ENCODE measurements at places on chromosomes 7 and 10.

GRCh38 chr10:97065128-97065527, 120.6 kb downstream of the SLIT1 start:
- DNase-seq: no peak

DNA sequence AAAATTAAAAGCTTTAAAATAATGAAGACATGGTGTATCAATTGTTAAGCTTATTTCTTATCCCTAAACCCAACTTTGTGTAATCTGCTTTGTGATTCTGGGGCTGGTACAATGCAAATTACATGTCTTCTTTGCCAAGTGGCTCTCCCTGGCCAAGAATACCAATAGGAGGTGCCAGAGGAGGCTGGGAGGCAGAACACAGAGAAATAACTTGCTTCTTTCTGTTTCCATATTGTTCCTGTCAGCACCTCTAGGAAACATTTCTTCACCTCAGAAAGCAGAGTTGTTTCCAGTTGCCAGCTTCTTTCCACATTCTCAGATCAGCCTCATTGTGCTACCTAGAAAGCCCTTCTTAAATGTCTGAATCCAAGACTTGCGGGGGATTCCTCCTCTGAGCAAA, 174.4 kb downstream of the MDFIC start:
- no peak for DNase-seq

DNA sequence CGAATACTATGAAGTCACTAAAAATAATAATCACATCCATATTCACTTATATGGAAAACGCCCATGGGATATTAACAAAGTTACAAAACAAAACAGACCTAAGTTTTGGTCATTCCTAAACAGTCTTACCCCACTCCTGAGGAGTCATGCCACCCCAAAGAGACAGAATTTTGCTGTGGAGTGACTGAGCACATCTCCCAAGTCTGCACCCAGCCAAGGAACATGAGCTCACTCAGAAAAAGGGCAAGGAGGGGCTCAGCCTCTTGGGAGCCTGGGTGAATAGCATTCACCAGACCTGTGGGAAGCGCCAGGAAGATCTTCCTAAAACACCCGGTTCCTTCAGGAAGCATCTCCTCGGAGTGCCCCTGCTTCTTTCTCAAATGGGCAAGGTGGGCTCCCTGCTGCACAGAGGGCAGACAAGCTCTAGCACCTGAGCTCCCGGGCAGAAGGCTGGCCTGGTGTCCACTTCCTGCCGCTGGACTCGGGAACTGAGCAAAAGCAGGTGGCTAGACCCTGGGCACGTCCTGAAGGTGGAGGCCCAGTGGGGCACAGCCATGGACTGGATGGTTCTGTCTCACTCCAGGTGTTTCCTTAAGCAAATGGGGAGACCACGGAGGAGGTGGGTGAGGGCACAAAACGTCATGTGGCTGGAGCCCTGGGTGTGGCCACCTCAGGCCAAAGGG, 31.0 kb downstream of the TNS3 start:
- no peak for DNase-seq

GRCh38 chr7:35828817-35829216, 28.0 kb downstream of the SEPTIN7 start:
- DNase-seq: no peak

- DNase-seq: no peak
These were observed 920 bp downstream of the PRLHR start for GRCh38 chr10:118594392-118595063.

DNA sequence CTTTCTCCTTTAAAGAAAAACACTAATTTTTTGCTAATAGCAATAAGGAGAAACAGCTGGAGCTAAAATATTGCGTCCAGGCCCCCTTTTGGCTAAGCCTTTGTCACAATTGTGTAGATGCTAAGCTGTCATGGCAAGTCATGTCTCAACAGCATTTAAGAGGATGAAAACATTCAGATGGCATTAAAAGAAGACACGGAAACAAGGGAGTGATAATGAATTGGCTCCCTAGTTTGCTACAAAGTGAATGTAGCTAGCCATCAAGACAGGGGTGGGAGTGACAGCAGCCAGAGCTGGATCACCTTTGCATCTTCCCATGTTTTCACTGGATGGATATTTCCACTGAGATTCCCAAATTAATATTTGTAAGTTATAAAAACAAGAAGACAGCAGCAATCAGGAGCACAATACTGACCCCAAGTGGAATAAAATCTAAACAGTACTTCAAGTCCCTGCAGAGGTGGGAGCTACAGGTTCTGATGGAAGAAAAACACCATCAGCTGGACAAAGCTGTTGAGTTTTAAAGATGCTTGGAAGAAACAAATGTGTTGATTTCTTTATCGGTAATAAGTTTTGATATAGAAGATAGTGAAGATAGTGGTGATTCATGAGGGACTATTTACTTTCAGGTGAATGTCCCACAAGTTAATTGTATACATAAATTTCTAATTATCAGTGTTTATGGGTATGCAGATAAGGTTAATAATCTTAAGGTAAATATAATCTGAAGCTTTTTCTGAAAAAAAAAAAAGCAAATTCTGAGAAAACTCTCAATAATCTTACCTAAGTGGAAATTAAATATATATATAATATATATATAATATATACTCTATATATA, 129.4 kb downstream of the SLC16A9 start:
- no peak for DNase-seq

GRCh38 chr10:77591238-77591880, 46.2 kb downstream of the KCNMA1 start:
- no peak for DNase-seq

DNA sequence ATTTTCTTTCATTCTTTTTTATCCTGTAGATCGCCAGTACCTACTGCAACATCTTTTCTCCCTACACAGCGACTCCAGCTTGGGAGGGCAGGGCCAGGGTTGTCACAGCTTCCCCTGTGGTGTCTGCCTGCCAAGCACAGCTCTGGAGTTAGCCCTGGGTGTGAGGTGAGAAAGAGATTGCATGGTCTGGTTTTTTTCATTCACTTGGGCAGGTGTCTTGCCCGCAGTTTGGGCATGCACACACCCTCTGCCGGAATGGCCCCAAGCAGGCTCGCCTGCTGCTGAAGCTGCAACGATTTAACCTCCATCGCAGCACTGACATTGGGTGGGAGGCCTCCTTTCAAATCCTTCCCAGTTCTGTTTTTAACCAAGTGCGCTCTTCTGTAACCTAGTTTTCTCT, 132.8 kb downstream of the WNT2 start:
- DNase-seq: no peak

DNA sequence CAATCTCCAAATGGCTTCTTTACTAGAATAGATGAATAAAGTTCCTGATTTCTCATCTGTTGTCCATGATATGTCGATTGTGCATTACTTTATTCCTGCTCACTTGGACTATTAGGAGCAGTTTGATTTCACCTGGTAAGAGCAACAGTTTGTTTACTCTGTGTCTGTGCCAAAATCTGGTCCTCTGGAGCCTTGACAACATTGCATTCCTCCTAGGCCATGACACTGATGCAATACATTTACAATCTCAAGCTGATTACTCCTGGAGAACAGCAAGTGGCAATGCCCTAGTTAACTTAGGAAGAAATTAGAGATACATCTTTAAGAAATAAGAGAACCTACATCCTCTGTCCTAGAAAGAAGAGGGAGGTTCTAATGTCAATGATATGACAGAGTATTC, 71.8 kb downstream of the SGCE start:
- no peak for DNase-seq

DNA sequence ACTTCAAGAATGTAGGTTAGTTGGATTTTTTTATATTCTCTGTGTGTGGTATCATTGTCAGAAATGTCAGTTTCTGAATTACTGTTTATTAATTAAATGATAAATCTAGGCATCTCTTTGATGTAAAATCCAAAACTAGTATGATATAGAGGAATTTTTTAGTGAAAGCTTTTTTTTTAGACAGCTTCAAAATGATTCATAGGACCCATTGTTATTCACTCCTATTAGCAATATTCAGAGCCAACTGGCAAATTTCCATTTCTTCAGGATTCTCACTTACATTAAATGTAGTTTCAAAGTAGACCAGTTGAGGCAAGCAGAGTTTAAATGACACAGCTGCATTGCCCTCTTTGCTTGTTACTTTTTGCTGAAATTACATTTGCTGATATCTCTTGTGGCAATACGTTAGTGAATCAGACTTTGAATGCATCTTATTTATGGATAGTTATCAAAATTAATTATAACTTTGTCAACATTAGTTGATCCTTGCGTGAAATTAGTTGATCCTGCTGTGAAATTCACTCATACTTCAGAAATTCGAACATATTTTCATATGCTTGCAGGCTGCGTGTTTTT, 20.3 kb downstream of the ZNF277 start:
- no peak for DNase-seq

DNA sequence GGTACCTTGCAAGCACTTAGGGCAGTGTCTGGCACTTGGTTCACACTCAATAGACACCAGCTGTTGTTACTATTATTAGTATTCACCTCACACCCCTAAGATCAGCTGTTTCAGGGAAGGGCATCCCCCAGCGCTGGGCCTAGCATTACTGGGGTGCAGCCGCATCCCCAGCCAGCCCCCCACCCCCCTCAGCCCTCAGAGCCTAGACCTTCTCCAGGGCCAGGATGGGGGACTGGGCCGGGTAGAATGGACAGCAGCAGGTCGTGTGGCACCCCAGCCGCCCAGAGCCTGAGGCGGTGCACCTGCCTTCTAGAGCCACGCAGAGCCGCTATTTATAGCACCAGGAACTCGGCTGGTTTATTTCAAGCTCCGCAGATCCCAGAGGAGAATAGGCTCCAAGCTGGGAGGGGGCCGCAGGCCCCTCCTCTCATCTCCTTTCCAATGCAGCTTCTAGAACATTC, 60.5 kb downstream of the GTF2IRD1 start:
- DNase-seq: peak; percentile 77

DNA sequence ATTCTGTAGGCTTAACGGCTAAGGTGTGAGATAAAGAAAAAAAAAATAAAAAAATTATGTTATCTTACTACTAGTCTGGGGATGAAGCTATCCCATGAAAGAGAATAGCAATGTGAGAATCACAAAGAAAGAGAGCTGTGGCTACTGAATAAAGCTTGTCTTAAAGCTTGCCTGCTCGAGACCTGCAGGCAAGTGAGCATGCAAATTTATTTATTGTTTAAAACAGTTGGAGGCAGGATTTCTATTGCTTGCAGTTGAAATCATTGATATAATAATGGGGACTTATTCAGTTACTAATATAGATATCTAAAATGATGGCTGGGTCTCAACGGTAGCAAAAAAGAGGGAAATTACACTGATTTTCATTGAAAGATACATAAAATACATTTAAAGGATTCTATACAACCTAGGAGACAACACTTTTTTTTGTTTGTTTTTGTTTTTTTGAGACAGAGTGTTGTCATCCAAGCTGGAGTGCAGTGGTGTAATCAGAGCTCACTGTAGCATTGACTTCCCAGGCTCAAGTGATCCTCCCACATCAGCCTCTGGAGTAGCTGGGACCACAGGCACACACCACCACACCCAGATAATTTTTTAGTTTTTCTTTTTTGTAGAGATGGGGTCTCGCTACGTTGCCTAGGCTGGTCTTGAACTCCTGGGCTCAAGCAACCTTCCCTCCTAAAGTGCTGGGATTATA, 144.5 kb upstream of the FEZF1 start:
- DNase-seq: no peak

Data from NCI-H2107 (cell line).